Left hindlimb (tissue), 1 donor: ENCODE measurements at places on chromosomes 5 and 9.

GRCh38 chr9:37429441-37430285 is 7.2 kb downstream of the GRHPR start:
- DNase-seq: no peak

- no peak for DNase-seq
These were observed 214.3 kb downstream of the TRIO start for GRCh38 chr5:14357441-14357840.

DNA sequence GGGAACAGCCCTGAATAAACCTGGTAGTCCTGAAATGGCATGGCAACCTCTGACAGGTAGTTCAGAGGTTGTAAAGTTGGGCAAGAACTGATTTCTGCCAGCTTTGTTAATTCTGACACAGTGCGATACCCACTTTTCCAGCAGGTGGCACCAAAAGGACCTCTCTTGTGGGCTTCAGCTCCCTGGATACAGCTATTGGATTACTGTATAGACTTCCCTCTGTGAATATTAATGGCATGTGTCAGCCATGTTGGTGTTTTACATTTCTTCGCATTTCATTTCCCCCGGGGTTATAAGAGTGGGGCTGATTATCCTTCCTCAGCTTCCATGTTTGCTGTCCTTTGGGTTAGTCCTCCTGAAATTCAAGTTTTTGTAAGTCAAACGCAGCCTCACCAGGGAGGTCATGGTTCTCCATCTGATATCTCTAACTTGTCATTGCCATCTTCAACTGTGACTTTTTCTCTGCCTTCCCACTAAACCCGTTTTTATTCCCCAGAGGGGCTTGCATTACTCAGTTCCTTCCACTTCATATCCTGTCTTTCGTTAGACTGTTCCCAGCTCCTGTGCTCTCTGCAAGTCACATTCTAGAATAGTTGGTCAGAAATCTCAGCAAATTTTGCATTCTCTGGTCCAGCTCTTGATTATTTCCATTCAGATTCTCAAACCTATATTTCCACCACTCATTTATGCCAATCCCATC is 135.6 kb downstream of the LIFR start:
- DNase-seq: peak; percentile 36

DNA sequence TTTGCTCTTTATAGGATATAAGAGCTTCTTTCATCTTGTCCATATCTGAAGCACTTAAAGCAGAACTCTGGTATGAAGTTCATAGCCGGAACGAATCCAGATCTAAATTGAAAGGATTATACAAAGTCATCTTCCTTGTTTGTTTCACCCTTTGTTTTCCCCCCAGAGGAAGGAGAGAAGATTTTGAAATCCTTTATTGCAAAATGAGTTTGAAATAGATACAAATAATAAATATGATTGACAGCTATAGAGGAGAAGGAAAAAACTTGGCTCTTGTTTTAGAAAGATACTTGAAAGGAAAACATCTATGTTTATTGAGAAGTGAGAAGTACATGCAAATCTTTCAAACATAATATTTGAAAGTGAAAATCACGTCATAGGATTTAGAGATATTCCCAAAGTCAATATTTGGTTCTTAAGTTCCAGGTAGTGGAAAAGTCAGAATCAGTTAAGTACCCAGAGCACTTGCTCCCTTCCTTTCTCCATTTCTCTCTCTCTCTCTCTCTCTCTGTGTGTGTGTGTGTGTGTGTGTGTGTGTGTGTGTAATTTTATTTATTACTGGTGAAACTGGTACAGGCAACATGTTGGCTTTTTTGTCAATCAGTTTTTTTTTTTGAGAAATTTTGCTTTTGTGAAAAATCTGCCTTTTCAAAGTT is 27.2 kb downstream of the PAM start:
- no peak for DNase-seq

DNA sequence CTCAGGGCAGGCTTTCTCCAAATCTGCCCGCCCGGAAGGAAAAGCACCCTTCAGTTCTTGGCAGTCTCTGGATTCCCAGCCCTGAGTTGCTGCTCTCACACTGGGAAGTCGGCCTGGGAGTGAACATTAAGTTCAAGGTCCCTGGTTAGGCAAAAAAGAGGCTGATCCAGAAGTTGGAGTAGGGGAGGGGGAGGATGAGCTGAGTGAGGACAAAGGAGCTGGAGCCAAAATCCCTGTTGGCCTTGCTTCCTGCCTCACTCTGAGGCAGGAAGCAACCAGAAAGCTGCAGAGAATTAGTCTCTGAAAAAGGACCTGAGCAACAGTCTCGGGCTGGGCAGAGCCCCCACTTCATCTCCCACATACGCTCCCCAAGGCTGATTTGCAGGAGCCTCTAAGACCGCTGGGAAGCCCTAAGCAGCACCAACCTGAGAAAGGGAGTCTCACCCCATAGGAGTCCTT is 15.0 kb upstream of the RPS14 start:
- DNase-seq: no peak

DNA sequence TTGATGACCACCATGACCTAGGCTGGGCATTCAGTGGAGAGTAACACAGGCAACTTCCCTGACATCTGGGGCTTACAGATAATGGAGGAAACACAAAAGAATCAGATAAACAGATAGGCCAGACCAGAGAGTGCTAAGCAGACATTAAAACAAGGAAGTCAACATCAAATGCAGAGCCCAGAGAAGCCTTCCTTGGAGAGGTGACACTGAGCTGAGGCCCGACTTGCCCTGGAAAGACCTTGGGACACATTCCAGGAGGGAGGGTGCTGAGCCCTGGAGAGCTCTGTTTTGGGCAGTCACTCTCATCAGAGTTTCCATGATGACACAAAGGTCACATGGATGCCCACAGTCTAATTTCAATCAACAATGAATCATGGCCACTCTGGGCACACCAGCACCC is 31.9 kb upstream of the C5orf58 start:
- no peak for DNase-seq

DNA sequence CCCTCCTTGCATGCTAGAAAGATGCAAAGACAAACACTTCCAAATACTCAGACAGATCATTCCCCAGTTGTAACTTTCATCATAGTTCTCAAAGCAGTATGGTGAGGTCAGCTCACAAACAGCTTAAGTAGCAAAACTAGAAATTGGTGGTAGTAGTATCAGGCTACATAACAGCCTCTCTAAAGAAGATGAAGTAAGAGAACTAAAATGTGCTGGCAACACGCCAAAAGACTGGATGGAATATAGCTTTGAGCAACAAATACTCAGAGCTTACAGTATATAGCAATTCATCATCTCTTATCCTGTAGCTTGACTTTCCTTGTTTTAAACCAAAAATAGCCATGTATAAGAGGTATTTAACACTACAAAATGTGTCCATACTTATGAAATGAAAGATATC is 7.5 kb downstream of the PFDN1 start:
- no peak for DNase-seq

DNA sequence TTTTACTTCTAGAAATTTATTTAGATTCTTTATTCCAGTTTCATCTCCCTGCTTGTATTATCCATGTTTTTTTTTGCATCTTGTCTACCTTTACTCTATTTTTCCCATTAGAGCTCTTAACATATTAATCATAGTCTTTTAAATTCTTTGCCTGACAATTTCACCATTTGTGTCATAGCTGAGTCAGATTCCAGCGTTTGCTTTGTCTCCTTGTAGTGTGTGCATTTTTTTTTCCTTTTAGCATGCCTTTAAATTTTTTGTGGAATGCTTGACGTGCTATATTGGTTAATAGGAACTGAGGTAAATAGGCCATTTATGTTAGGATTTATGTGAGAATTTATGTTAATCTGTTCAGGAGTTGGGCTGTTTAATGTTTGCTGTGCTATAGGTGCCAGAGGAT is 41.8 kb upstream of the NFIL3 start:
- no peak for DNase-seq

DNA sequence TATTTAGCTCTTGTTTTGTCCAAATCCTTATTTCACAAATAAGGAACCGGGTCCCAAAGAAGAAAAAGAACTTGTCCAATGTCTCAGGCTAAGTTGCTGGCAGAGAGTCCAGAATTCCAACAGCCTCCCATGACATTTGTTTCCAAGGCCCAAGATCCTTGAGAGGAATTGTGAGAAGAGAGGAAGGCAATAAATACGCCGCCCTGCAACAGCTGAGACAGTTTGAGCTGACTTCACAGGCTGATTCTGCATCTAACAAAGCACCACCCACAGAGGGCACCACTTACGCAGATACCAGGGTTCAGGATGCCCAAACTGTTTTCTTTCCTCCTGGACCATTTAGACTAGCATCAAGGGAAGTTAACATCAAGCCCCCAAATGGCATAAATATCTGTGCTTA is 211.3 kb downstream of the FAM114A2 start:
- DNase-seq: no peak

- no peak for DNase-seq
These were observed 39.2 kb downstream of the NADK2 start for GRCh38 chr5:36202521-36202961.

- DNase-seq: peak; percentile 76
These were observed 203.9 kb downstream of the FRMD3 start for GRCh38 chr9:83334320-83334719.

DNA sequence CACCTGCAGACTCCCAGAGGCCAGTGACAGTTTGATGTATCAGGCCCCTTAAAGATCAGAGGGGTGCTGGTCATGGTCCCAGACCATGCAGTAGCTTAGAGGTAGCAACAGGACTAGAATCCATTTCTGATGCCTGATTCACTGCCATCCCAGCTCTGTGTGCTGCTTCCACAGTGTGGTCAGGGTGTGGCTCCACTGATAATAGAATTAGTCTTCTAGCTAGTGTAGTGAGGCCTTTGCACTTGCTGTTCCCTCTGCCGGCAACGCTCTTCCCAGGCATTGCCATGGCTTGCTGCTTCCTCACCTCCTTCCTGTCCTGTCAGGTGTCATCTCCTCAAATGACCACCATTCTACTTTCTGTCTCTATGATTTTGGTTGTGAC is 15.8 kb downstream of the PPARGC1B start:
- DNase-seq: no peak

DNA sequence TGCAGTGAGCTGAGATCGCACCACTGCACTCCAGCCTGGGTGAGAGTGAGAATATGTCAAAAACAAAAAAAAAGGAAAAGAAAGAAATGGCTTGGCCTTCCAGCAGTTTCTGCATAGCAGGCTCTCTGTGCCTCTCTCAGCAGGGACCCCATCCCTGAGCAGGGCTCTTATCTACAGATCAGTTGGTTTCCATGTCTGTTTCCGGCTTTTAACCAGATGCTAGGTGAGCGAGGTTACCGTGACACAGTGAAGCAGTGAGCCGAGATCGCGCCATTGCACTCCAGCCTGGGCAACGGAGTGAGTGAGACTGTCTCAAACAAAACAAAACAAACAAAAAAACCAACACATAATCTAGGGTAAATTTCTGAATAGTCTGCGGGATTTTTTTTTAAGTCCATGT is 51.4 kb downstream of the COL5A1 start:
- DNase-seq: peak; percentile 2

- no peak for DNase-seq
These were observed 136.6 kb downstream of the SEC61B start for GRCh38 chr9:99358668-99359067.

- DNase-seq: no peak
These were observed 652 bp upstream of the TMEM161B start for GRCh38 chr5:88269222-88269771.

GRCh38 chr9:71826279-71826678 is 58.0 kb upstream of the CEMIP2 start:
- DNase-seq: no peak
